ENCODE measurements at places on chromosomes 5 and 9. TPM values are rescaled to one million over a fixed set of nuclear protein-coding genes. Genes with fewer than 3 reads are reported as not detected.

The DOCK8 gene
- 18.4 TPM for total RNA-seq

The CDO1 gene
- total RNA-seq: 16.0 TPM

The PCDHB11 gene
- 2.2 TPM for total RNA-seq

DNA sequence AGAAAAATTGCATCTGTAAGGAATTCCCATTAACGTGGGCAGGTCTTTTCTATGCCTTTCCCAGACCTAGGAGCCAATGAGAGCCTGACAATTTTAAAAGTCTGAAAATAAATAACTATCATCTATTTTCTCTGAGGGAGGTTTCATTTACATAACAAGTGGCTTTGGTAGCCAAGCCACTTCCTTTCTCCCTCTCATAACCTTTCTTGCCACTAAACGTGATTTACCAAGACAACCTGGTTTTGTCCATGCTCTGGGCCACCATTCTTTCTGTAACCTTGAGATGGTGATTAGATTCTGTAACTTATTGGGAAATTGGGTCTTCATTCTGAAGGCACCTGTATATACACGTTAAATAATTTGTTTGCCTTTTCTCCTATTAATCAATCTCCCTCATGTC, 1046.9 kb downstream of the CDH12 start:
- H3K27ac ChIP-seq: no peak overlapping the region
- H3K36me3 ChIP-seq: no peaks in the 10 kb centered on the region
- H3K4me3 ChIP-seq: no peak overlapping the region
- no peaks in the 10 kb centered on the region for H3K27me3 ChIP-seq

GRCh38 chr9:95724253-95724991, 151.1 kb upstream of the ERCC6L2 start:
- H3K27ac ChIP-seq: no peak overlapping the region
- no peak overlapping the region for H3K4me3 ChIP-seq
- no peaks in the 10 kb centered on the region for H3K36me3 ChIP-seq
- DNase-seq: no peak
- no peaks in the 10 kb centered on the region for H3K27me3 ChIP-seq
- no peaks in the 10 kb centered on the region for H3K4me1 ChIP-seq

DNA sequence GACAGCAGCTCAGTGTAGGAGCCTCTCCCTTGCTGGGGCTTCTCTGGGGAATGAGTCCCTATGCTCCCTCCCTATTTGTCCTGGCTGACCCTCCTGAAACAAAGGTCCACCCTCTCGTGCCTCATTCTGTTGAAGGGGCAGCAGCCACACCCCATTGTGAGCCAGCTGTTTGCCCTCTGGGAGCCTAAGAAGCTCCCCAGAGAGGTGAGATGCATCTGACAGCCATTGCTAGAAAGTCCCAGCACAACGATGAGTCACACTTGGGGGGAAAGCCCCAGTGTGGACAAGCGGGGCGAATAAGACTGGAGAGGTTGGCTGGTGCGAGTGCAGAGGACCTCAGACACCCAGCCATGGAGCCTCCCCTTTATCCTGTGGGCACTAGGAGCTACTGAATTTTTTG, 101.4 kb downstream of the PPARGC1B start:
- no peaks in the 10 kb centered on the region for H3K36me3 ChIP-seq
- H3K4me1 ChIP-seq: no peaks in the 10 kb centered on the region
- no peak overlapping the region for H3K27ac ChIP-seq
- no peaks in the 10 kb centered on the region for H3K27me3 ChIP-seq
- DNase-seq: no peak
- H3K4me3 ChIP-seq: no peak overlapping the region

GRCh38 chr5:131627207-131627865, 7.7 kb downstream of the RAPGEF6 start:
- H3K27ac ChIP-seq: no peak overlapping the region
- no peak overlapping the region for H3K4me3 ChIP-seq
- H3K4me1 ChIP-seq: peaks cover 23% of the 10 kb centered on the region
- no peaks in the 10 kb centered on the region for H3K36me3 ChIP-seq
- H3K27me3 ChIP-seq: no peaks in the 10 kb centered on the region
